Gastrocnemius medialis (tissue), 4 donors: ENCODE measurements at places on chromosomes 7 and 10.

DNA sequence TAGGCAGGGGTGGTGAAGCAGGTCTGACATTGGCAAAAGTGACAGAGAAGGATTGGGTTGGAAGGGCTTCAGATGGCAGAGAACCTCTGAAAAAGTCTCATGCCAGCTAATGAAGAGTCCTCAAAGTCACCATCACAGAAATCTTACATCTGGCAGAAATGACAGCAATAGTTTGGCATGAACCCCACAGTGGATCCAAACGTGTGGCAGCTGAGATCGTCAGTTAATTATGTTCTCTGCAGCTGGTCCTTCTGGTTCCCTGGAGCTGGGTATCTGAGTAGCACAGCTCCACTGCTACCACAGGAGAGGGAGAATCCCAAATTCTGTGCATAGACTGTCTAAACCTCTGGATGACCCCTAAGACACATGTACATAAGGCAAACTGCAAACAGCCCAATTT is 73.4 kb downstream of the ALOX5 start:
- DNase-seq: no peak

GRCh38 chr7:142006577-142006976 is 10.9 kb downstream of the MGAM start:
- DNase-seq: no peak

- DNase-seq: no peak
Observed at GRCh38 chr7:45720989-45721388, 146.8 kb downstream of the ADCY1 start.

DNA sequence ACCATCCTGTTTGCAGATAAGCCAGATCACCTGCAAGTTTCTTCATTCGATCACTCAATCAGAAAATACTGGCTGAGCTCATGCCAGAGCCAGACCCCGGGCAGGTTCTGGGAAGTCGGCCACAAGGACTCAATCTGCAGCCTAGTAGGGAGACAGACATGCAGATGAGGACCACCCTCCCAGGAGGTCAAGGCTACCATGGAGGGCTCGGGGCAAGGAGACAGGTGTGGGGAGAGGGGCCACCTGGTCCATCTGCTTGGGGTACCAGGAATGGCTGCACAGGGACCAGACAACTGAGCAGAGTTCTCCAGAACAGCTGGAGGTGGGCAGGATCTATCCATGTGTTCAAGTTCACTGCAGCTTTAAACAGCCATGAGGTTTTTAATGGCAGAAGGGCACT is 16.8 kb upstream of the CPXM2 start:
- DNase-seq: no peak

DNA sequence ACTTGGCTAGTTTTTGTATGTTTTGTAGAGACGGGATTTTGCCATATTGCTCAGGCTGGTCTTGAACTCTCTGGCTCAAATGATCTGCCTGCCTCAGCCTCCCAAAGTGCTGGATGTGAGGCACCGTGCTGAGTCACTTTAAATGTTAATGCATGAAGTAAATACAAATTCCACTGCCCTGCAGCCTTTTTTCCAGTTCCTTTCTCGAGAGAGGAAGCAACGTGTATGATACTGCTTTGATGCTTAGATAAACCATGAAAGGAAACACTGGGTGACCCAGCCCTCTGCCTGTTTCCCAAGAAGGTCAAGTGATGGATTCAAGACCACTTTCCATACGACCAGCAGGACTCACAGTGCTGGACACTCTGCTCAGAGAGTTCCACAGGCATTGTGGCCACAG is 11.3 kb upstream of the MRPS24 start:
- DNase-seq: no peak

DNA sequence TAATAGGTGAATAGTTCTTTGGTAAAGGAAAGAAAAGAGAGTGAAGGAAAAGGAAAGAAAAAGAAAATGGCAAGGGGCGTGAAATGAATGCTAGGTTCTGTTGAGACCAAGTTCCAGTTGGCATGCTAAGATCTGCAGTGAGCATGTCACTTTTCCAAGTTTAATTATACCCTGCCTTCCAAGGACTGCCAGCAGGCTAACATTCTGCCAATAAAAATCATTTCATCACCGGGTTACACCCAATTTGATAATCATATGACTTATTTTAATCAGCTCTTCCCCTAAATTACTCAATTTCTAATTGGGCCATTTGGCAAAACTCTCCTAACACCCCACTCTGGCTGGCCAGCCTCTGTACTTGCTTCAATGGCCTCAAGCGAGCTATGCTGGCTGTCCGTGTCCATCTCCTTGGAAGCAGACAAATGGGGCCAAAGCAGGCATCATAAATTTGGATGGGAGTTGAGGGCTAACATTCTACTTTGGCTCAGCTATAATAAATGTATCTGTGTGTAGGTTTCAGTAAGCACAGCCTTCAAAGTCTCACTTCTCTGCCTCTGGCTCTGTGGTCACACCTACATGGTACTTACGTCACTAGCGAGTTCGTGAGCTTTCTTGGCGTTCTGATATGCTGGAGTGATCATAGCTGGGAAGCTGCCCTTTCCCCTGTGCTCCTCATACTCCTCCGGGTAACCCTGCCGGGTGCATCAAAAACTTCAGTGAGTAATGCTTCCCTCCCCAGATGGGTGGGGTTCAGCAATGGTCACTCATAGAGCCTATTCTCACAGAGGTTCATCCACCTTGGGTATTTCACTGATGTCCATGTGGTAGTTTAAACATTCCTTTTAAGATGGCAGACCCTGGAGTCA is 17.3 kb downstream of the NRAP start:
- peak; percentile 56 for DNase-seq

DNA sequence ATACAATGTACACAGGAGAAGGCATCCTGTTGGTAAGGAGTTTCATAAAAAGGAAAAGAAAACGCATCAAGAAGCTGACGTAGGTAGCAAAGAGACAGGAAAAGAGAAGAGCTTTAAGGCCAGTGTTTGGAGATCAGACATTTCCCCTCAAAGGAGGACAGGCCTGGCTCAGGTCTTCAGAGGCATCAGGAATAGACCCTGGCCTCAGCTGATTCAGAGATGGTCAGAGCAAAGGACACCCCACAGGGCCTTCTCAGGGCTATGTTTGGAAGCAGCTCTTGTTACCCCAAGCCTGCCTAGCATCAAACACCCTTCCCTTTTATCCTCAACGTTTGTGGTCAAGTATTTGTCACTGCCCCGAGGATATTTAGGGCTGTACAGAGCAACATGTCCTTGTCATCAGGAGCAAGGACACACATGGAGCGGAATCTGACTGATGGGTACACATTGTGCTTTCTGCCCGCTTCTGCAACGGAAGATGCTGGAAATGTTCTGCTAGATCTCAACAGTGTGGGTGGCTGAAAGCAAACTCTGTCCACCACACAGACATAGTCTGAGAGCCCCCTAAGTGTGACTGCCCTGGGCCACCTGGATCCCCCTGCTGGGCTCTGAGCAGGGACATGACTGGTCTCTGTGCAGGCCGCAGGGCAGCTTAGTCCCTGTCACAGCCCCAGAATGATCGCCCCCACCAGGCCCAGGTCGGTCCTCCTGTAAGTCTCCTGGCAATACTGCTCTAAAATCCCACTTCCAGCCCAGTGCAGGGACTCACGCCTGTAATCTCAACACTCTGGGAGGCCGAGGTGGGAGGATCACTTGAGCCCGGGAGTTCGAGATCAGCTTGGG is 1.0 kb upstream of the ZDHHC4 start:
- DNase-seq: no peak

GRCh38 chr7:90580051-90580450 is 16.1 kb upstream of the CDK14 start:
- no peak for DNase-seq

- no peak for DNase-seq
Observed at GRCh38 chr7:149787428-149788299, 14.3 kb upstream of the ZNF467 start.

- no peak for DNase-seq
Observed at GRCh38 chr7:93194386-93194785, 31.9 kb downstream of the HEPACAM2 start.

GRCh38 chr7:11604505-11604904 is 227.5 kb downstream of the THSD7A start:
- DNase-seq: no peak

GRCh38 chr7:1610678-1611302 is 41.0 kb upstream of the PSMG3 start:
- no peak for DNase-seq

DNA sequence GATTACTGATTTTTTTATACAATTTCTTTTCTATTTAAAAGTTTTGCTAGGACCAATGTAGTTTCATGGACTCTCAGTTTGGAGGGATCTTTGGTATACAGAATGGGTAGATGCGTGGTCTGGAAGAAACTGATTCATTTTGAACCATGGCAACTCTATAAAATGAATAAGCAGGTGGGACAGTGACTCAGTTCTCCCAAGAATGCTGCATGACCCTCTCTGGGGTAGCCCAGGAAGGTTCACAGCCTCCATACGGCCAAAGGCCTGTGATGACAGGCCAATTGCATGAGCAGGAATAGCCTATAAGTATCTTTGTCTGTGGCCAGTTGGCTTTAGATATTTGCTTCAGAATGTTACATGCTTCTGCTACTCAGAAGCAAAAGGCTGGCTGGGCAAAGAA is 113.3 kb upstream of the RSU1 start:
- DNase-seq: no peak

GRCh38 chr10:131815266-131816156 is 85.3 kb upstream of the PPP2R2D start:
- DNase-seq: no peak

DNA sequence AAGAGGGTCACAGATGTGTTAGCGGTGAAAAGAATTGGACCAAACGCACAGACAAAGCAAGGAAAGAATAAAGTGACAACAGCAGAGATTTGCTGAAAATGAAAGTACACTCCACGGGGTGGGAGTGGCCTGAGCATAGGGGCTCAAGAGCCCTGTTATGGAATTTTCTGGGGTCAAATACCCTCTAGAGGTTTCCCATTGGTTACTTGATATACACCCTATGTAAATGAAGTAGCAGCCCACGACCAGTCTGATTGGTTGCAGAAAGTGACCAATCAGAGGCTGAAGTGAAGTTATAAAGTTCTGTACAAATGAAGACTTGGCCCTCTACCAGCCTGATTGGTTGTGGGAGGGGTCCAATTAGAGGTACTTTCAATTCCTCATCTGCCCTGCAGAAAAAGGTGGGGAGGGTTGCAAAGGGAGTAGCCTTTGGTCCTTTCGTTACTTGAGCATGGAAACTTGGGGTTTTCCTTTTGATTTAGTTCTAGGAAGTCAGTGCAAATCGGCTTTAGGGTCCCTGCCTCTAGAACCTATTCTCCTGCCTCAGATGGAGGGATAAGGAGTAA is 125.6 kb upstream of the PRPS1L1 start:
- DNase-seq: no peak

- no peak for DNase-seq
Observed at GRCh38 chr7:140217750-140218501, 41.1 kb upstream of the KDM7A start.

- no peak for DNase-seq
Observed at GRCh38 chr7:45579391-45579801, 5.2 kb downstream of the ADCY1 start.

DNA sequence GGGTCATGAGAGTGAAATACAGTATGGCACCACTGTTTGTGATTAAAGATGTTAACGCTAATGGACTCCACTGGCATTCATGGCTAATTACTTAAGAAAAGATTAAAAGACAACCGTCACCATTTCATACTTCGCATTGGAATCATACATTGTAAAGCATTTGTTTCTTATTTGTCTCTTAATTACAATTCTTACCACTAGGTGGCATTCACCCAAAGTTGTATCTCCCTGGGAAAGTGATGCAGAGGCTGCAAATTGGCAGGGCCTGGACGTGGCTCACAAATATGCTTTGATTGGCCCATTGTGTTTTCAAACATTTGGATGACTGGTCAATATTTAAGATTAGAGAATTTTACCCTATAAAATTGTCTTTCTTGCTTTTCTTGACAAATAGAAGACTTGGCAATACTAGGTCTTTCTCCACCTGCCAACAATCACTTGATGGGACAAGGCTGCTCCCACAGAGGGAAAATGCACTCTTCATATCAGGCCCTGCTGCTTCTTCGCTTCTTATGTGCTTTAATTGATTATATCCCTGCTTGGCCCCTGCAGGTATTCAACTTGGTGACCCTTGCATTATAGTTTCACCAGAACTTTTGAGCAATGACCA is 72.1 kb upstream of the STARD3NL start:
- no peak for DNase-seq

GRCh38 chr10:48885376-48885775 is 54.3 kb downstream of the LRRC18 start:
- DNase-seq: no peak

DNA sequence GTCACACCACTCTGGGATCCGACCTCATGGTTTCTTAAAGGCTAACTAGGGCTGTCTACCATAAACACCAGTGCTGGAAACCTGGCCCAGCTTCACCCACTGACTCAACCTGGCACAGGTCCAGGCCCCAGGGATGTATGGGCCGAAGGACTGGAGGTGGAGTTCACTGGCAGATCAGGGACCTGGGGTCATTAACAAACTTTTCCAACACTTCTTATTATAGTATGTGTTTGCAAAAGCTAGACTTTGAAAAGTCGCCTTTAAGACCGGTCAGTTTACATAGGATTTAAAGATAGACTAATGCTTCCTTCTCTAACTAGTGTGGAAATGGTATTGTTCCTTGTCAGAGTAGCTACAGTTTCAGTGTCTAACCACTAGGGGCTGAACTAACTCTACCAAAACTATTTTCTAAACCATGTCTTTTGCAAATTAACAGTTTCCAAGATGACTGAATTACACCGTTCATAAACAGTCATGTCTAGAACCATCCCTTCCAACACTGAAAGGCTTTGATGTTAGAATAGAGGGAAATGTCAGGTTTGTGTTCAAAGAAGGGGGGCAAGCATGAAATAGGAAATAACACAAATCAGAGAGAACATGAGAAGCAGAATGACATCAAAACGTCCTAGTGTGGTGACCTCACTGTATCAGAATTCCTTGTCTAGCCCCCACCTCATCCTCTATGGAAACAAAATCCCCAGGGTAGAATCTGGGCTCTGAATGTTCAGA is 29.7 kb downstream of the STN1 start:
- peak; percentile 86 for DNase-seq

GRCh38 chr7:129144834-129145668 is 544 bp downstream of the TSPAN33 start:
- DNase-seq: no peak

GRCh38 chr7:11615174-11615573 is 216.8 kb downstream of the THSD7A start:
- no peak for DNase-seq
